ENCODE measurements at places on chromosomes 4 and X.

GRCh38 chr4:128310266-128310697 is 22.7 kb upstream of the PGRMC2 start:
- no peak for DNase-seq

DNA sequence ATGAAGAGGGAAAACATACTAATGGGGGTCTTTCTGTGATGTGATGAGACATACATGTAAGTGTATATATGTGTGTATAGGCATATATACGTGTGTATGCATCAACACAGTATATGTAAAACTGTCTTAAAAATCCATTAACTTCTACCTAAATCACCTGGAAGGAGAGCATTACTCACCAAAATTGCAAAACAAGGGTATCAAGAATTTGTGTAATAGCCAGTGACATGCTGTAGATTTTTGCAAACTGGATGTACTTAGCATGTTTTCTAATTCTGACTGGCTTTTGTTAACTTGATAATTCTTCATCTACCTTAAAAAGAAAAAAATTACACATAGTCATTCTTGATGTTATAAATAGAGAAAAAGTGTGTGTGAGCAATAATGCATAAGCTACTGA is 104.7 kb downstream of the PRRG1 start:
- DNase-seq: no peak

DNA sequence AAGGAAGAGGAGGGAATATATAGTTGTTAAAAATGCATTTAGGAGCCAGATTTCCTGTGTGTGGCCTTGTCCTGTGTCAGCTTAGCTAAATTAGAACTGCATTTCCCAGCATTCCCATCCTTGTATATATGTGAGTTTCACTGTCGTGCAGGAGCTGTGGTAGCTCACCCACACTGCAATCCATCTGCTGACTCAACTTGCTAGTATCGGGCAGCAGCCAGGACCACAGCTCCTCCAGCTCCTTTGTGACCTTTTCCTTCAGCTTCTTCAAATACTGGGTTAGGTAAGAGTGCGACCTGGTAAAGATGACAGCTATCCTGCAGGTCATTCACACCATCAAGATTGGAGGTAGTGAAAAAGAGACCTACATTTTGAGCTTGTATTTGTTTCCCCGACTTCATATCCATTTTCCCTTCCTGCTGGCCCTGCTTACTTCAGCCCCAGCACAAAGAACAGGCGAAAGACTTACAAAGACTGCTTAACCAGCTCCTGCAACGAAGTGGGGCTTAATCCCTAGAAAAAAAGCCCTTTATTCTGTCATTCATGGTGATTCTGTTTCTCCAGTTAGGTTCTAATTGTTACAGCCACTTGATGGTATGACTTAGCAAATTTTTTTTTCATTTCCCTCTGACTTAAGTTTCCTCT is 11.4 kb downstream of the ASIC5 start:
- no peak for DNase-seq

GRCh38 chrX:140917354-140918115 is 84.9 kb upstream of the SPANXB1 start:
- no peak for DNase-seq

DNA sequence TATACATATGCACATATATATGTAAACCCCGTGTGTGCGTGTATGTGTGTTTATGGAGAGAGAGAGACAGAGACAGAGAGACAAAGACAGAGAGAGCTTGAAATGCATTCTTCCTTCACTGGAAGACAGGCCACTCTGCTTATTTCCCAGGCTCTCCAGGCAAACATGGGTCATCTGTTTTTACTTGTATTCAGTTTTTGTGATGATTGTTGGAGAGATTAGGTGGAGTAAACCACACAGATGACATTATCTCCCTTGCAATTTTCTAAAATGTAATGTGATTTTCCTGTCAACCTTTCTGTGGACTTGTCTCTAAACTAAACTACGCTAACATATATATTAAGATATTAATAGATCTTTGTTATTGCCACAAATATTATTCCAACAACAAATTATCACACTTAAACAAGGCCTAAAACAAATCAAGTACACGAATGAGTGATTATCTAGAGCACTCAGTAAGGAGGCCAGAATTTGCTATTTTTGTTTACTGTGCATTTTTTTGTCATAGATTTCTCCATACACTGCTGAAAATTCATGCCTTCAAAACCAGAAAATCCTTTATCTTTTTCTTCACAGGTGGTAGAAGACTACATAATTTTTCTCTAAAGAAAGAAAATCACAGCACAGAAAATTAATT is 251.8 kb upstream of the SLIT2 start:
- DNase-seq: no peak

DNA sequence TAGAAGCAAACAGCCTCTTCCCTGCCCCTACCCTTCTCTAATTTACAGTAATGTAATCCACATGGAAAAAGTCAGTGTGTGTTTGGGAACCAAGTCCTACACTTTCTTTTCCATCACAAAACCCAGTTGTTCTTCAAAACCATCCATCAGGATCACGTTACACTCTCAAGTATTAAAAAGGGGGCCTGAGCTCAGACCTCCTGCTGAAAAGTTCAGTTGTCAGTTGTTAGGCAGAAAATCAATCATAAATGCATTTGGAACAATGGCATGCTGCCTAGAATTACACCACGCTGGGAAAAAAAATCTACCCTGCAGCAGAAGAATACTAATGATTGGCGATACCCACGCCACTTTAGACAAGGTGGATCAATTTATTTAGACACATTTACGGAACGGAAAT is 236.5 kb downstream of the PARM1 start:
- no peak for DNase-seq

DNA sequence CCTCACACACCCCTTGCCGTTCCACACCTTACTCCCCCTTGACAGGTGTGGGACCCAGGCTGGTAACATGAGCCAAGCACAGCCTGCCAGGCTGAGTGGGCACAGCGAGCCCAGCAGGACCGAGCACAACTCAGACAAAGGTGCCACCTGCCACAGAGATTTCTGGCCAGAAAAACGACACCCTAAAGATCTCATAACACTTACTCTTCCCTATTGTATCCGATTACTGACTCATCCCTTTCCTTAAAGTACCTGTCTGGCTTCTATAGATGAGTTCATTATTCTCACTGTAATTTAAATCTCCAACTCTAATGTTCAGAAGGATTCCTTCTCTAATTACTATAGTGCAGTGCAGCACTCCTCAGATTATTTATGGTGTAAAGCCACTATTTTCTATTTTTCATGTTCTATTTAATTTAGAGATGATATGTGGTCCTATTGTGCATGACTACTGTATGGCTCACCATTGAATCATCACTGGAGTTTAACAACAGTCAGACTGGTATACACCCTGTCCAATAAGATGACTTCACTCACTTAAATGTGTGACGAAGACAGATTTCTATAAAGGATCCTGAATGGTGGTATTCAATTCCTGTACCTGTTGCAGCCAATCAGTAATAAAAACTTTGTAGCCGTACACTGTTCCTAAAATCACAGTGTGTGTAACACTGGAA is 7.6 kb upstream of the SYTL5 start:
- DNase-seq: no peak

DNA sequence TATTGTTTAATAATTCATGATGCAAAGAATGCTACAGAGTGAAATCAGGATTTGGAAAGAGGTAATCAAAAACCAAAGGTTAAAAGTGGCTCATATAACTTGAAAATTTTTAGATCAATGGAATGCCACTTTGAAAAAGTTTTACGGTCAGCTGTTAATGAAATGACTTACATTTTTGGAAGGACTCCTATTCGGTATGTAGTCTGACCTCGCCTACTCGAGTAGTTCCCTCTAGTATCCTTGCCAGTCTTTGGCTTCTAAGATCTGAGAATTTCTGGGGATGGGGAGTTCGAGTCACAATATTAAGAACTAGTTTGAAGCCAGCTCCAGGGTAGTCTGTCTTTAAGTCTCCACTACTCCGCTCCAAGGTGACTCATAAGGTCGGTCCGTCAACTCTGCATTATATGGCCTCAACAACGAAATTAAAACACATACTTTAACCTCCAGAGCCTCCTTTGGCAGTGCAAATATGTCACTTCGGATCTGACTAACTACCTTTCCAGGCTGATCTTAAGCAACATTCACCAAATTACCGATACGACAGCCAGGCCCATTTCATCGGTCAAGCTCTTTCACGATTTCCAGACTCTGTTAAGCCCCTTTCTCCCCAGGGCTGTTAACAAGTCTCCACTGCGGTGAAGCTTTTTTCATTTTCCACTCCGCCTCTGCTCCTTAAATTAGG is 733 bp upstream of the NAA15 start:
- no peak for DNase-seq

DNA sequence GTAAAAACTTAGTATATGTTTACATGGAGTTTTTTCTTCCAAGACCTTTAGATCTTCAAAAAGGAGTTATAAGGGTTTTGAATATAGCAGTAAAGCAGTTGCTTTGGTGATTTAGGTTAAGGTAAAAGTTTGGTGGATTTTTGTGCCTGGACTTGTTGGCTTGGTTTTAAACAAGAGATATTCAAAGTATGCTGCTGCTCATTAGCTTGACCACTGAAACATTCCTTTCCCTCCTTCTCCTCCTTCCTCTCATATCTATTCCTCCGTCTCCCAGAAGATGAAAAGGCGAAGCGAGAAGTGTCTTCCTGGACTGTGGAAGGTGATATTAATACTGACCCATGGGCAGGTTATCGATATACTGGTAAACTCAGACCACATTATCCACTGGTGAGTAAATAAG is 38.4 kb downstream of the METAP1 start:
- no peak for DNase-seq

GRCh38 chrX:13360146-13360545 is 40.3 kb upstream of the ATXN3L start:
- no peak for DNase-seq

GRCh38 chr4:38154681-38155588 is 194.7 kb downstream of the PTTG2 start:
- peak; percentile 25 for DNase-seq

DNA sequence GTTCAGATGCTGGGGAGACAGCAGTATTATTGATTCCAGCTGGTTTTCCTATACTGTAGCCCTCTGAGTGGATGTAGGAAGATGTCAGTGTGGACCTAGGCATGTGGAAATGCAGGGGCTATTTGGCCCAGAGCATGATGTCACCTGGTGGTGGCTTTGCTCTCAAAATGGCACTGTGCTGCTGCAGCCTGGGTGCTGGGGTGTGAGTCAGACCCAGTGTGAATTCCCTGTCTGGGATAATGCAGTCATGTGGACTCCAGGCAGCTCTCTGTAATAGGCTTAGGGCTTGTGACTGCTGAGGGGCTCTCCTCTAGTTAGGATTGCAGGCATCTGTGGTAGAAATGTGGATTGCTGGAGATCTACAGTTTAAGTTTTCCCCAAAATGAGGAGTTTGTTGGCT is 70.7 kb downstream of the DCAF8L2 start:
- no peak for DNase-seq

DNA sequence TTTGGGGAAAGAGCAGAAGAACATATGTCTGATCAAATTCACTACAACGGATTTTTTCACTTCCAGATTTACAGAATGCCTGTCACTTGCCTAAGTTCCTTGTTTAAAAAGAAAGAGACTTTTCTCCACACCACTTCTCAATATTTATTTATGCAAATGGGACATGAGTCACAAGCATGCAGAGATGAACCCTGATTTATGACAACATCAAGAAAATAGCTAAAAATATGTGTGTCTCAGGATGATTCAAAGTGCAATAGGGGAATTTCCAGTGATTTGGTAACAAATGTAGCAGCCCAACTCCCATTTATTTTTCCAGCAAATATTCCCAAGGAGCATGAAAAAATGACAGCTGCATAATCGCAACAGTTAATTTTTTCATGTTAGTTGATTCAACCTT is 180.4 kb upstream of the FAT1 start:
- no peak for DNase-seq

GRCh38 chr4:85681221-85681657 is 206.3 kb downstream of the ARHGAP24 start:
- DNase-seq: no peak

GRCh38 chr4:71187404-71188155 is 151.2 kb upstream of the SLC4A4 start:
- DNase-seq: peak; percentile 24

- DNase-seq: no peak
These were observed 14.3 kb downstream of the ABLIM2 start for GRCh38 chr4:8144359-8144758.

DNA sequence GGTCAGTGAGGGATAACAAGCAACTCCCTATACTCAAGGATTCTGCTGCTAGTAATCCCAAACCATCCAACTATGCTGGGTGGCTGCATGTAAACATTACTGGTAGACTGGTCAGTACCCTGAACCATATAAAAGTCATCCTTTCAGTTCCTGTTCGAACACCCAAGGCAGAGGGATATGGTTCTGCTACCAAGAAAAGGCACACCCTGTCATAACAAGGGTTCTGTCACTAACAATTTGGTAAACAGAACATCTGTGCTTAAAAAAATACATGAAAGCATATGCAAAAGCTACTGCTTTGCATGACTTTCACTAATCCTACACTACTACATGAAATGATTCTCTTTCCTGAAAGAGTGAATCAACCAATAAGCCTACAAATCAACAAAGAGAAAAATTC is 76.8 kb upstream of the MCF2 start:
- DNase-seq: no peak

DNA sequence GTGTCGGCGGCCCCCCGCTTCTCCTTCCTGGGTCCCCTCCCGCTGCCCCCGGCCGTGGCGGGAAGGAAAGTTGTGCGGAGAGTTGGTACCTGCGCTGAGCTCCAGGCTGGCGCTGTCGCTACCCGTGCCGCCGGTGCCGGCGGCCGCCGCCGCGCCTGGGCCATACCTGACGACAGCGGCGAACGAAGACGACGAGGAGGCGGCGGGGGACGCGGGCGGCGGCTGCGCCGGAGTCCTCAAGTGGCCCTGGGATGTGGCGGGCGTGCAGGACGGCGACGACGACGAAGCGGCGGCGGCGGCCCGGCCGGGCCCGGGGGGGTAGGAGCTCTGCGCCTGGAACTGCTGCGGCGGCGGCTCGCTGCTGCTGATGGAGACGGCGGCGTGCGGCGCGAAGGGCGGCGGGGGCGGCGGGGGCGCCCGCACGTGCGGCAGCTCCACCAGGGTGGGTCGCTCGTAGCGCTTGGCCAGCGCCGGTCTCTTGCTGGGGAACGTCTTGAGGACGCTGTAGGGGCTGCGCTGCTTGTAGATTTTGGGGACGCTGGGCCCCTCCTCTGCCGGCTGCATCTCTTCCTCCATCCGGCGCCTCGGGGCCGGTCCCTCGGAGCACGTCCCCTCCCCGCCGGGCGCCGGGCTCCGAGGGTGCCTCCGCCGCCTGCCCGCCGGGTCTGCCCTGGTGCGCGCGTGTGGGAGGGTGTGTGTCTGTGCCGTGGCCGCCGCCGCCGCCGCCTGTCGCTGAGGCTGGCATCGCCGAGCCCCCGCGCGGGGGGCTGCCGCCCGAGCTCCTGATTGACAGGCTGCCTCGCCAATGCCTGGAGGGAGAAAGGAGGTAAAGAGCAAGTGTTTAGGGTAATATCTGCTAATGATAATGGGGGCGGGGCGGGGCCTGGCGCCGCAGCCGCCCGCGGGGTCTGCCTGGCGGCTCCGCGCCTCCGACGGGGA is 618 bp downstream of the BEND4 start:
- DNase-seq: peak; percentile 17

DNA sequence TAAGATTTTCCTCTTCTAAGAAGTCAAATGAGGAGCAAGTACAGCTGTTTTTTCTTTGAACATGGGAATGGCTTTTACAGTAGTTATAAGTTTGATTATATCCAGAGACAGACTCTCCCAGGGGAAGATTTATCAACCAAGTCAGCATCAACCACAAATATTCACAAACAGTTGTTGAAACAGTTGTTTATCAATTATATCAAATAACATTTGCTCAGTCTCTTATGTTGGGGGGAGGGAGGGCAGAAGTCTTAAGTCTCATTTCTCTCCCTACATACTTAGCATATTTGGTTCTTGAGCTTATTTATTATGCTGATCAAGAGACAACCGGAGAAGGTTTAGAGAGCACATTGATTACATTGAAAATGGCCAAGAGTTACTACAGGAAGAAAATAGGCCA is 110.1 kb downstream of the FBXO8 start:
- DNase-seq: no peak
